Fibroblast of skin of right quadriceps (primary cell): ENCODE measurements at places on chromosomes 5 and 9.

DNA sequence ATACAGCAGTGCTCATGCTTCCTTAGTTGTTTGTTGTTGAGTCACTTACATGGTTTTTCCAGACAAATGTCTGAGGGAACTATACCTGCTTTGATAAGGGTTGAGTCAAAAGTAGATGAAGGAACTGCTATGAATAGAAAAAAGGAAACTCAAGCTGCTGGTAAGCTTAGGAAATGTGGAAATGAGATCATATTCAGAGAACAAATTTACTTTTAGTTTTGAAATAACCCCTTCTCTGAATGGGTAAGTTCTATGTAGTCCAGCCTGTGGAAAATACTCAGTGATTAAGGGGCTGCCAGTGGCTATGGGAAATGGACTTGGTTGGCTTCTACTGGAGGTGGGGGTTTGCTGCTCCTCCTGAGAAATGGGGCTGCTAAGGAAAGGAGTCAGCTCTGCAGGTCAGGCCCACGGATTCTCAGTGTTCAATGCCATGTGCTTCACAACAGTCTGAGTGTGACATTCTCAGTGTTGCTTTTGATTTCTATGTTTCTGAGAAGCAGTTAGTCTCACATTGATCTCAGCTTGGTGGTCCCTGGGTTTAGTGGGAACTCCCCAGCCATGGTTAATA lies 47.7 kb upstream of the GLRX start:
- peak; percentile 50 for DNase-seq

GRCh38 chr5:106290841-106291240 lies 1379.9 kb downstream of the EFNA5 start:
- peak; percentile 50 for DNase-seq

- no peak for DNase-seq
Observed at GRCh38 chr9:37209431-37210386, 89.3 kb downstream of the ZCCHC7 start.

GRCh38 chr9:34971146-34971811 lies 13.2 kb downstream of the PHF24 start:
- DNase-seq = no peak

DNA sequence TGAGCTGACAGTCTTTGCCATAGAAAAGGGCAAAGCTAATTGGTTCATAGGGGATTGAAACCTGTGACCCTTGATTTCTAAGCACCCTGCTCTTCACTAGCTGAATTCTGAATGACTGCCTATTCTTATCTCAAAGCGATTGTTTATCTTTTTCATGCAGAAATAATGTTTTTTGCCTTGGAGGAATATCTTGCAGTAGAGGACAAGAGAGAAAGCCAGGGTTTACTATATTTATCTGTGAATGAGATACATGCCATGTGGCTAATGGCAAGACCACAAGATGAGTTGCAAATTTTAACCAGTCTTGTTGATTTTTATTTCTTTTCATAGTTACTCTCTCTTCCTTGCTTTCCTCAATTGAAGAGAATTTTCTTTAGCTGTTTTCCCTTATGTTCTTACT lies 185.0 kb downstream of the CNTLN start:
- no peak for DNase-seq

DNA sequence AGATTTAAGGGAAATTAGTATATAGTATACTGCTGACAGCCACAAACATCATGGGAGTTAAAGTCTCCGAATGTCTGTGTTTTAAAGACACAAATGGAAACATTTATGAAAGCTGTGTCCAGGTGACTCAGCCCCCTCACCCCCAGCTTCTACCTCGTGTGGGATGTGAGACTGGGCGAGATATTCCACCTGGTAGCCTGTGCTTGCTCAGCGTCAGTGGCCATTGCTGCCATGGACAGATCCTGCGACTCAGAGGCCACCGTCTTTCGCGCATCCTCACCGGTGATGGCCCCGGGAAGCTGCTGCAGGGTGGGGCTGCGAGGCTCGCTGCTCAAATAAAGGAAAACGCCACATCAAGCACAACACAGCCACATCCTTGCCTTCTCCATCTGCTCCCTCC lies 31.2 kb upstream of the EXOC3 start:
- DNase-seq = no peak

DNA sequence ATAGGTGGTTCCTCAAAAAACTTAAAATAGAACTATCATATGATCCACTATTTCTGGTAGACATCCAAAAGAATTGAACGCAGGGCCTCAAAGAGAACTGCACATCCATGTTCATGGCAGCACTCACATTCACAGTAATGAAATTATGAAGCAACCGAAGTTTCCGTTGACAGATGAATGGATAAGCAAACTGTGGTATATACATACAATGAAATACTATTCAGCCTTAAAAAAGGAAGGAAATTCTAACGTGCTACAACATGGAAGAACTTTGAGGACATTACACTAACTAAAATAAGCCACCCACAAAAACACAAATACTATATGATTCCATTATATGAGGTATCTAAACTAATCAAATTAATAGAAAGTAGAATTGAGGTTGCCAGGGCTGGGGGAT lies 18.5 kb downstream of the CENPK start:
- no peak for DNase-seq

DNA sequence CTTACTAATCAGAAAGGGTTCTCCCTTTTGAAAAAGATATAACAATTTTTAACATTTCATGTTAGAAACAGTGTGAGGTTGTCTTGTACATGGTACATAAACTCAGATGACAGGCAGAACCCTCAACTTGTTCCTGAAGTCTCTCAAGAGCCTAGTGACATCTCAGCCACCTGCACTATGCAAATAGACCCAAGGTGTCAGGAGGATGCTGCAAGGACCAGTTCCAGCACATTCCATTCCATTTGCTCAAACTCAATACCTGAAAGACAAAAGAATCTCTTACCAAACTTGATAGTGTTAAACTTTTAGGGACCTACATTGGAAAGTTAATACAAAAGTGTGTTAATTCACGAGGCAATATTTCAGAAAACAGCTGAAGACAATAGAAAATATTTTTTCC lies 544.6 kb downstream of the CETN3 start:
- no peak for DNase-seq

- peak; percentile 37 for DNase-seq
Observed at GRCh38 chr9:121498487-121499176, 1.0 kb downstream of the GGTA1 start.

DNA sequence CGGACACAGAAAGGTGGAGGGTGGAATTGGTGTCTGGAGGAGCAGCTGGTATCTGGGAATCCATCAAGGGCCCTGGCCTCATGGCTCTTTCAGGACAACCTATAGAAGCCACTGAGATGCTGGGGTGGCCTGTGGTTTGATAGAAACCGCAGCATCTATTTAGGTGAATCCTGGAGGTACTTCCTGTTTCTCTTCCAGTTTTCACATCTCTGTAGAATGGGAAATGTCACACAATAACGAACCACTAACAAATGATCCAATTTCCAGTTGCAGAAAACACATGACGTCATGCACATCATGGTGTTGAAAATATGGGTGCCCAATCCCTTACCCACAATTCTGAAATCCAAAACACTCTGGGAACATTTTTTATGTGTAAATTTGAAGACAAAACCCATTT lies 52.2 kb downstream of the ROPN1L start:
- no peak for DNase-seq

DNA sequence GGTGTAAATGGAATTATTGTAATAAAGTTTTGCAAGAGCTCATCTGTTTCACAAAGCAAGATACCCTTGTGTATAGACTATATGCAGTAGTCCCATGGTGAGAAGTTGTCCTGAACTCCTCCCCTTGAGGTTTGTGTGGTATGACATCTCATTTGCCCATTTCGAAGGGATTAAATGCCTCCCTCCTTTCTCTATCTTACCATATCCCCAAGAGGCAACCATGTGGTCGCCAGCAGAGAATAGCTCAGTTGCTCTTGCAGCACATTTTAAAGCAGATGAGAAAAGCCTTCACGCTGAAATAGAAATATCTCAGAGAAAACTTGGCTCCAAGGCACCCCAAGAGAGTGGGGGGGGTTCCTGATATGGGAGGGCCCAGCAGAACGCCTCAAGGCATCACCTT lies 4.6 kb downstream of the SEMA6A start:
- no peak for DNase-seq

DNA sequence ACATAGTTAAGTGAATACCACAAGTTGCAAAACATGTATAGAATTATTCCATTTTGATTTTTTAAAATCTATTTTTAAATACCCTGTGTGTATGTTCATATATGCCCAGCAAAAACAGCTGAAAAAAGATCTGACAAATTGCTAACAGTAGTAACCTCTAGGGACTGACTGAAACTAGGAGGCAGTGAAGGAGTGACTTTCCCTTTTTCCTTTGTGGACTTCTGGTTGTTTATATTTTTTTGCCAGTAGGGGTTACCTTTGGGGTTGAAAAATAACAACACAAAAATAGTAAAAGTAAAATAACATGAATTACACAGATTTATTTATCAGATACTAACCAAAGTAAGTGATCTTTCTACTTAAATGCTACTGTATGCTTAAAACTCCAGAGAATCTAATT lies 2.9 kb downstream of the MEGF9 start:
- DNase-seq = no peak

GRCh38 chr9:134644725-134645606 lies 3.4 kb downstream of the COL5A1 start:
- DNase-seq = peak; percentile 100

DNA sequence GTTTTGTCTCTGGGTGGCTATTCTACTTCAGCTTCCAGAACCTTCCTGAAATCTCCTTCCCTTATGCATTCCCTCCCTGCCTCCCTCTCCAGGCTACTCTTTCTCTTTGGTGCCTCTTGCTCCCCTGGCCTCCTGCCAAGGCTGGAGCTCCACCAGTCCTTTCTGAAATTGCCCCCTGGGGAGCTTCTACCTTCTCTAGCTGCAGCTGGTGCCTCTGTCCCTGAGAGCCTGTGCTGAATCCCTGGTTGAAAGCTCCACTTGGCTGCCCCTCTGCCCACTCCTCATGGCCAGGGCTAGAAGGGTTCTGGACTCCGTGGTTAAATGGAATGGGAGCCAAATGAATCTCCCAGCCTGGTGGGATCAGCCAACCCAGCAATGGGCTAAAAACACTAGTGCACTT lies 80.1 kb downstream of the COL15A1 start:
- peak; percentile 81 for DNase-seq

DNA sequence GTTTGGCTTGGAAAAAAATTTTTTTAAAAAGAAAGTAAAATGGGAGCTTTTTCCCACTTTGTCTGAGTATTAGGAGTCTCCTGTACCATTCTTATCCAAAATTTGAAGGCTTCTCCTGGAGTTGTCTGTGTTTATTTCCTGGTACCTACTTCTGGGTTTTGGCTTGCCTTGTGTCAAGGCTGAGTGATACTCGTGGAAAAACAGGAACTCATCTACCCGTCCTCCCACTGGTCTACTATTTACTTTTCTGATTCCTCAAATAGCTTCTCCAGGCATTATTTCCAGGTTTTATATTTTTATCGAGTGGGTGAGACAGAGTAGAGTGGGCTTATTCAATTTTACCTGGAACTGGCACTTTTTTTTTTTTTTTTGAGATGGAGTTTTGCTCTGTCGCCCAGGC lies 99.4 kb downstream of the RMI1 start:
- DNase-seq = no peak

- no peak for DNase-seq
Observed at GRCh38 chr5:143957455-143957854, 145.5 kb downstream of the HMHB1 start.

DNA sequence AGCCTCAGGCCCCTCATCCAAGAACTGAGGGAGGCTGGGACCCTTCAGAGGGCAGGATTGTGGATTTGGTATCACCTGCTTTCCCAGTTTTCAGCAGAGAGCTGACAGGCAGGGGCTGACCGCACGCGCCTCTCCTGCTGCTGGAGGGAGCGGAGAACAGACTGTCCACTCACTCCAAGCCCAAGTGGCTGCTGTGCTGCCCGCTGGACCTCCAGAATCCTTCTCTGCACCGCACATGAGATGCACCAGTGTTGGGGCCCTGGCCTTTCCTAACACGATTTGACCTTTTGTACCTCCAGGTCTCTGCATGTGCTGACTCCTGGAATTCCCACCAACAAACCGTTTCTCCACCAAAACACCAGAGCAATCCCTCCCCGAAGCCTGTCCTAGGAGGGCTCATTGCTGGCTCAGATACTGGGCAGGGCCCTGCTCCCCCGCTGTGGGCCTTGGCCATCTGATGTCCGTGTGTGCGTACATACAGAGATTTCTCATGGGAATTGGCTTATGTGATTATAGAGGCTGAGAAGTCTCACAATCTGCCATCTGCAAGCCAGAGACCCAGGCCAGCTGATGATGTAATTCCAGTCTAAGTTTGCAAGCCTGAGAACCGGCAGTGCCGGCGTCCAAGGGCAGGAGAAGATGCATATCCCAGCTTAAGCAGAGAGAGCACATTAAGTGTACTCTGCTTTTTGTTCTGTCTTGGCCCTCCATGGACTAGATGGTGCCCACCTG lies 141.7 kb downstream of the GADD45G start:
- peak; percentile 77 for DNase-seq

- no peak for DNase-seq
Observed at GRCh38 chr5:78291687-78292086, 2.8 kb downstream of the AP3B1 start.

GRCh38 chr5:171272996-171273970 lies 35.8 kb upstream of the TLX3 start:
- DNase-seq = peak; percentile 41

- peak; percentile 85 for DNase-seq
Observed at GRCh38 chr5:168976311-168976970, 324.5 kb downstream of the SLIT3 start.

GRCh38 chr9:74800226-74800625 lies 87.5 kb downstream of the TRPM6 start:
- no peak for DNase-seq

DNA sequence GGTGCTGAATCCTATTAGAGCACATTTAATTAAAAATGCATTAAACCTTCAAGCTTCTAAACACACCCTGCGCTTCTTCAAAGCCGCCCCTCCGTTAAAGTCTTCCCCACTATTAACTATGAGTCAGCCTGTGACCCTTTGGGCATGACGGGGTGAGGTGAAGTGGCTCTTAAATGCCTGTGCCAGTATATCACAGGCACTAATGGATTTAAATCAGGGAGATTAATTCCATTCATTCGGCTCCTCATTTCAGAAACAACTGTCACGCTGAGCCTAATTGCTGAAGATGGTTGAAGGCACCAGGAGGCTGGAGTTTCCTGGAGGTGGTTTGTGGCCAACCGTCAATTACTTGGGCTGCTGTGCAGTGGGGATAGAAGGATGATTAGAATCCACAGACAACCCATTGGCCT lies 192.6 kb upstream of the MSX2 start:
- no peak for DNase-seq
